ENCODE measurements at places on chromosomes 4 and X.

DNA sequence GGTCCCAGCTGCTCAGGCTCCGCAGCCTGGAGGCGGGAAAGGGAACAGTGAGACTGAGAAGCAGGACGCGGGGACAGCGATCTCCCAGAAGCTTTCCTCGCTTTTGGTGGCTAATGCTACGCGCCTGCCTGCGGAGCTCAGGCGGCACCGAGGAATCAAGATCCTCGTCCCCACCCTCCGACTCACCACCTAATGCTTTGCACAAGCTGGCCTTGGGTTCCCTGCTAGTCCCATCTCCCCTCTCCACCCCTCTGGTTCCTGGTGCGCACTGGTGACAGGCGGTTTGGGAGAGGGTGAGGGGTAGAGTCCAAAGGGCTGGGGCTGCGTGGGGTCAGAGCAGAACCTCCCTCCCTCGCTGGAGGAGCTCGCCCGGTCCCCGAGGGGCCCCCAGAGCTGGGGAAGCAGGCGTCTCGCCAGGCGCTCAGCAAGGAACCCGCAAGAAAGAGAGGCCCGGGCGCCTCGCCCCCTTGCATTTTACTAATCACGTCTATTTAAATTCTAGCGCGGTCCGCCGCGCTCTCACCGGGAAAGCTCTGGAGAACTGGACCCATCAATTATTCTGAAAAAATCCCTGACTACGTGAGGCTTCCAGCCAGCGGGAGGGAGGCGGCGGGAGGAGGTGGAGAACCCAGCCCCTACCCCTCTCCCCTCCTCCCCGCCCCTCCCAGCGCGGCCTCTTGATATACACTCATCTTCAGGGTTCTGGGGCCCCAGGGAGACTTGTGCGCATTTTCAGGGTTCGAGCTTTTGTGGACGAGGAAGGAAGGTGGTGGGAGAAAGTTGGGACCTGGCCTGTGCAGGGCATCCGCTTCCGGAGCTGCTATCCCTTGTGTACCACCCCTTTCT, 9.1 kb downstream of the POU4F2 start:
- DNase-seq = no peak

- DNase-seq = no peak
These were observed 512.9 kb downstream of the FAT4 start for GRCh38 chr4:125827696-125828052.

GRCh38 chr4:14520171-14520570, 482.1 kb upstream of the CPEB2 start:
- DNase-seq = no peak

DNA sequence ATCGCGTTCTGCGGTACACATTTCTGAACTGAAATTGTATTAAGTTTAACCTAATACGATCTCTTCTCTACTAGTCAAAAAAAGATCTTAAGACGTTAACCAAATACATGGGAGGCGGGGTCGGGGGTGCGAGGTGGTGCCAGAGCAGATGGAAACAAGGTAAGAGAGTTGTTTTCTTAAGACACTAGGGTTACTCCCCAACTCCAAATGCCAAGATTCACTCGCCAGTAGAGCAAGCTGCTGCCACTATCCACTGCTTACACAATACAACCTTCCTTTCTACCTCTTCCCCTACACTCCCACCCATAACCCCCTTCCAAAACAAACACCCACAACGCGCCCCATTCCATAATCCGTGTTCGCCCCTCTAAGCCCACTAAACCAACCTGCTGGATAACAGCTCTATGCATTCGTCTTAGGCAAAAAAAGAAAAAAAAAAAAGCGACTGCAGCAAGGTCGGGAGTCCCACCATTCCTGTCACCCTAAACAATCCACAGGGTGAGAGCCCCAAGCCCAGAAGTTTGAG, 1.3 kb downstream of the LCORL start:
- peak; percentile 31 for DNase-seq

DNA sequence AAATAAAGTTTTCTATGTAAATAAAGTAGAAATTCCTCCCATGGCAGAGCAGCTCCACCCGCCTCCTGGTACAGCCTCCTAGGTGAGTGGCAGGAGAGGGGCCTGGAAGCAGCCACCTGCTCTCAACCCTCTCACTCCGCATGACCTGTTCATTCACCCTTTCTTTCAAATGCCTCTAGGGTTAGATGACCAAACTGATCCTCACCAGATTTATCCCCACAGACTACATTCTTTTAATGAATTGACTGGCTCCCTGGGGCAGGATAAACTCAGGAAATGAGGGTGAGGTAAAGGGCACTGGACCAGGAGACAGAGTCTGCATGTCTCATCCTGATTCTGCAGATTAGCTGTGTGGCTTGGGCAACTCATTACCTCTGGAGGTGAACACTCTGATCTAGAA, 32.6 kb upstream of the NKX6-1 start:
- DNase-seq = no peak

DNA sequence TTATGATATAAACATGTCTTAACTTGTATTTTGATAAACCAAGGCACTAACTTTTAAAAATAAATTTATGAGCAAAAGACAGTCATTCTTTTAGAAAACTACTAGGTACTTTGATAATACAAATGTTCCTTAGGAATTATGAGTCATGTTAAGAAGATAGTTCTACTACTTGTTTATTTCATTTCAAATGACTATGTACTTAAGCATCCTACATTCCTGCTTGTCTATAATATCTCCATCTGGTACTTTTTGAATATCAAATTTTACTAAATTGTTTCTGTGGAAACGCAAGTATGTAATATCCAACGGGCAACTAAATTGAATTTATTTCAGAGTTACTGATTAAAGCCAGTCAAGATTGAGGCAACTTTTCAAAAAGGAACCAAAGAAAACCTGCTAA, 61.8 kb downstream of the CAMK2D start:
- no peak for DNase-seq

DNA sequence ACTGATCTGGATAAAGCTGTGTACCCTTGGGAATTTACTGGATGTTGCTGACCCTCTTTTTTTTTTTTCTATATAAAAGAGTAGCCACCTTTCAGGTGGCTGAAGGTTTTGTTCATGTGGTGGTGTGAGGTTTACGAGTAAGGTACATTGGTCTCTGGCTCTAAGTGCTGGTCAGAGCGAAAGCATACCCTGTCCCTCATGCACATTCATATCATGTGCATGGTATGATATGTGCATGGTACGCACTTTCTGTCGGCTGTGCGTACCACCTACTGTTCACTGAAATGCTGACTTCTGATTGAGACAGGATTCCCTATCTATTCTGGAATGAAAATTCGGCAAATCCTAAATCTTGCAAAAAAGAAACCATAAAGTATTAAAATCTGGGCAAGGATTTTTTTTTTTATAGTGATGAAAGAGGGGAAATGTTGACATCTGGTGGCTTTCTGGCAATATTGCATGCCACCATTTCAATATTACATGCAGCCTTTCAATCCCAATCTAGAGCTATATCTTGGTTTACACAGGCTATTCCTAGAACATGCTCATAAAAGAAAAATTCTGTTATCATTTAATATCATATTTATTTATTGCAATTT, 32.8 kb downstream of the FAM149A start:
- DNase-seq = no peak

DNA sequence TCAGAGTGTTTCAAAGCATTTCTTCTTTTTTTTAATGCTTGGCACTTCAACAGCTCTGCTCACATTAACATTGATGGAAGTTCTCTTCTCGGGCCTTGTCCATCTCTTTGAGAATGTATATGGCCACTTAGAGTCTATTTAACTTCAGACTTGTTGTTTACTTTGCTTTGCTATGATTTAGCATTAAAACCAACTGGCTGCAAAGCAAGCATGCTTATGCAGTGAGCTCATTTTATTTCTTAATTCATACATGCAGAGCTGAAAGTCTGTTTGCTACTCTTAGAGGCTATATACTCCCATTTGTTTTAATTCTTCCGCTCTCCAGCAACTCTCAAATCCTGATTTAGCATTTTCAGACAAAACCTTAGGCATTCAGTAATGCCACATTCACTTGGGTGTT, 107.6 kb upstream of the PACRGL start:
- DNase-seq = no peak

DNA sequence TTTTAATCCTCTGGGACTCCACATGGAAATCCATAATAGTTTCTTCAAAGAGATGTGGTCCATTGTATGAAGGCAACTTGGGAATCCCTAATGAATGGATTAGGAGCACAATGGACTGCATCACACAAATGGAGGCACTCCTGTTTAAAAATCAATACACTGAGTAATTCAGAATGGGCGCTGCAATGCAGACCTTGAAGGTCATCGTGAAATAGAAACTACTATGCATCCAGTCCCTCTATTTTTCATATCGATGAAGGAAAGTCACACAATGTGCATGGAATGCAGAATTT, 98.8 kb upstream of the EGFL6 start:
- no peak for DNase-seq

DNA sequence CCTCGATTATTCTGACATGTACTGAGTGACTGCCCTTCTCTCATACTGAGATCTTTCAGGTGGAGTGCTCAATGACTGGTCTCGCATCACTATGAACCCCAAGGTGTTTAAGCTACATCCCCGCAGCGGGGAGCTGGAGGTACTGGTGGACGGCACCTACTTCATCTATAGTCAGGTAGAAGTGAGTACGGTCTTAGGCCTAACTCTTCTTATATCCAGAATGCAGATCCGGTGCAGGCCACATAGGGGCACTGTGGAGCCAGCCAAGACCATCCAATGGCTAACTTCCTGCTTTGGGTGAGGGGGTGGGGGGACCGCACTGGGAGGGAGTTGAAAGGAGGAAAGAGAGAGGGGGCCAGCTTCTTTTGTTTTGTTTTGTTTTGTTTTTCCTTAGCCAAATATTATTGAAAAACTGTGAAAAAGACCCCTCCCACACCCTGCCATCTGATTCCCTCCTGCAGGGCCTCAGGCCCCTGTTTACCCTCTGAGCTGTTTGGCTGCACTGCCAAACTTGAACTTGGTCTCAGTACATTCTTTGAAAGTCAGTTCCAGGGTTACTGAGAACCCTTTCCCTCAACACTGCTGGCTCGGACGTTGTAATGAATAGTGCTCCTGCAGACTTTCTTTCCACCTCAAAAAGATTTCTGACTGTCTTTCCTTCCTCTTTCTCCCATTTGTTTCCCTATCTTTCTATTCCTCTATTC, 16.2 kb downstream of the AWAT2 start:
- DNase-seq = peak; percentile 42

DNA sequence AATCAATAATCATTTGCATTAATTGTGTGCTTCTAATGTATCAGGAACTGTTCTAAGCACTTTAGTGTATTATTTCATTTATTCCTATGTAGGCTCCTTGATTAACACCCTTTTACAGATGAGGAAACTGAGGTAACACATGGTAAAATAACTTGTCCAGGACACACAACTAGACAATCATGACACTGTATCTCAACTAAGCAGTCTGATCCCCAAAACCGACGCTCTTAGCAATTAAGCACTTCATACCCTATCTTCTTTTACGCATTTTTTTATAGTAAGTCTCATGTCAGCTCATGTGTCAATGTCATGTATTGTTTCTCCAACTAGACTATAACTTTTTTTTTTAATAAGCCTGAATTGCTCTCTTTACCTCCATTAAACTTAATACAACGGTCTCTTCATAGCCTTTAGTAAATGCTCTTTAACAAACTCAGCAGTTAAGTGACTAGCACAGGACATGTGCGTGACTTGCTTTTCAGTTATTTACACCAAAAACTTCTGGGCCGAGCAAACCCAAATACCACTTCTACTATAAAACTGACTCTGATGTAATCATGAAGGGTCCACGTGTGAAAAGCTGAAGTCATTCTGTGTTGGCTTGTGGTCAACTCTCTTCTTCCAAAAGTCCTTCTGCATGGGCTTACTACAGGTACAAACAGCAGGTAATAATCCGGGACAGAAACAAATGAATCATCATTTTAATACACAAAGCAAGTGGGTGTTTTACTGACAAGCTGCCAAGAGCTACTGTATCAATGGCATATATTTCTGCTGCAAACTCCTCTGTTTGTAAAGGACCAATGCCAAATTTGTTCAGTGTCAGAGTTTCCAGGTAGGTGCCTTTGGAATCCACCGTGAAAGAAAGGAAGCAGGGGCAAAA, 7.9 kb upstream of the AMBN start:
- DNase-seq = no peak

DNA sequence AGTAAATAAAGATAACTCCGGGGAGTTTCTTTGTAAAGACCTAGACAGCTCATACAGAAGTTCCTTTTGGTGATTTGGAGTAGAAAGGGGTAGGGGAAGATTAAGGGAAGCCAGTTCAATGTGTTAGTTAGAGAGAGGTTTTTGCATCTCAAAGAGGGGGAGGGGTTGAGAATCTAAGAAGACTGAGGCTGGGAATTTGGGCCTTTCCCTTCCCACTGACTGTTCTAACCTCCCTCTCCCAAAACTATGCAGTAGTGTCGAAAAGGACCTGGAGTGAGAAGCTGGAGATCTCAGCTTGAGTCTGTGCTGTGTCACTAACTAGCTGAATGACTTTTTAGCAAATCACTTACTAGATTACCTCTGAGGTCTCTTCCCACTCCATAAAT, 55.7 kb upstream of the CCDC160 start:
- DNase-seq = peak; percentile 4

GRCh38 chrX:153903991-153904957, at the start of gene AVPR2:
Gene AVPR2, plus strand, starts transcription at chrX:153904673. Its CDS starts 473 bp downstream, at chrX:153905146.
- DNase-seq = no peak

GRCh38 chr4:146369446-146369845, 152.3 kb downstream of the SLC10A7 start:
- DNase-seq = no peak

- no peak for DNase-seq
These were observed 1.1 kb upstream of the KLHL13 start for GRCh38 chrX:118117741-118118140.

GRCh38 chr4:78767350-78767749, 8.8 kb upstream of the BMP2K start:
- DNase-seq = no peak

DNA sequence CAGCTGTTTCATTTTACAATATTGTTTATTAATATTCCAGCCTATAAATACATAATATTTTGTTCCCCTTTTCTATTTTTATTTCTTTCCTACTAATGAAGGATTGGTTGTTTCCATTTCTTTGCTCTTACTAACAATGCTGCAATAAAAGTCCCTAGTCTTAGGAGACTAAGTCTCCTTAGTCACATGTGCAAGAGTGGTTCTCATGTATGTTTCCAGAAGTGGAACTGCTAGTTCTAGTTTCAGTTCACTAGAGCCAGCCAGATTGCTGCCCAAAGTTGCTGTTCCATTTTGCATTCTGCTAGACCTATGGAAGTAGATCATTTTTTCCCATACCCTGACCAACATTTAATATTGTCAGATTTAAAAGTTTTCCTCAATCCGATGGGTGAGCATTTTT, 44.3 kb downstream of the CNGA1 start:
- no peak for DNase-seq

- no peak for DNase-seq
These were observed 53.9 kb upstream of the PDLIM3 start for GRCh38 chr4:185589067-185589836.
